ENCODE measurements at places on chromosomes 6 and 20.

- no peak overlapping the region for H3K27ac ChIP-seq
- no peaks in the 10 kb centered on the region for H3K36me3 ChIP-seq
- H3K27me3 ChIP-seq, result no peaks in the 10 kb centered on the region
- no peak for DNase-seq
These were observed 14.1 kb upstream of the TENT5A start for GRCh38 chr6:81766482-81767069.

DNA sequence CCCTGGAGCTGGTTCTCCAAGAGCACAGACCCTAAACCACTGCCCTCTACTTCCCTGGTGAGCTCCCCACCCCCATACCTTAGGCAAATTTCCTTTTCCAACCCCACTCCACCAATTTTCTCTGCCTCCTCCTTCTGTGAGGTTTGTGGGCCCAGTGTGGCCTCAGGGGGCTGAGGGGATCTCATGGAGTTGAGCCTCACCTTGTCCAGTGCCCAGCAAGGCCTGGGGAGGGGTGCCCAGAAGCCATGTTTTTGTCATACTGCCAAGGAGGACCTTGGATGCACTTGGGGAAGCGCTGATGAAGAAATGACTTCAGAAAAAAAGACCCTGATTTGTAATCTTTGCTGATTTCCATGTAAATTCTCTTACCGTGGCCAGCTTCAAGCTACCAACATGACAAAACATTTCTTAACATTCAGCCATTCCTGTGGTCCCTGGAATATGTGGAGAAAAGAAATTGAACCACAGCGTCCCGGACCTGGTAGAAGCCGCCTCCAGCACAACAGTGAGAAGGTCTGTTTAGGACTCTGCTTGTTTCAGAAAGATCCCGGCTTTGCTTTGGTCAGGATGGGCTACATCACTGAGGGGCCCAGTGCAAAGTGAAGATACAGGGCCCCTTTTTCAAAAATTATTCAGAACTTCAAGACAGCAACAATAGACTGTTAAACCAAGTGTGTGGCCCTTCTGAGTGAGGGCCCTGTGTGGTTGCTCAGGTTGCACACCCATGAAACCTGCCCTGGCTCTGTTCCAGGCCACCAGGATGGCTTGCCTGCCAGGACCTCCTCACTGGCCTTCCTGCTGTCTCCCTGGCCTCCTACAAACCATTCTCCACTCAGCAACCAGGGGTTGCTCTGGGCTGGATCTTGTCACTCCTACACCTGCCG, 52.5 kb downstream of the CHMP4B start:
- H3K4me3 ChIP-seq, result no peak overlapping the region
- no peak overlapping the region for H3K27ac ChIP-seq
- no peaks in the 10 kb centered on the region for H3K36me3 ChIP-seq

- no peaks in the 10 kb centered on the region for H3K4me1 ChIP-seq
- DNase-seq, result no peak
- H3K27me3 ChIP-seq, result no peaks in the 10 kb centered on the region
- no peak overlapping the region for H3K4me3 ChIP-seq
These were observed 179.2 kb upstream of the BMP2 start for GRCh38 chr20:6588296-6588695.

- no peaks in the 10 kb centered on the region for H3K4me1 ChIP-seq
- no peaks in the 10 kb centered on the region for H3K27me3 ChIP-seq
- H3K27ac ChIP-seq, result no peak overlapping the region
- DNase-seq, result no peak
- H3K36me3 ChIP-seq, result no peaks in the 10 kb centered on the region
These were observed 105.2 kb upstream of the CARMIL1 start for GRCh38 chr6:25173951-25174474.

DNA sequence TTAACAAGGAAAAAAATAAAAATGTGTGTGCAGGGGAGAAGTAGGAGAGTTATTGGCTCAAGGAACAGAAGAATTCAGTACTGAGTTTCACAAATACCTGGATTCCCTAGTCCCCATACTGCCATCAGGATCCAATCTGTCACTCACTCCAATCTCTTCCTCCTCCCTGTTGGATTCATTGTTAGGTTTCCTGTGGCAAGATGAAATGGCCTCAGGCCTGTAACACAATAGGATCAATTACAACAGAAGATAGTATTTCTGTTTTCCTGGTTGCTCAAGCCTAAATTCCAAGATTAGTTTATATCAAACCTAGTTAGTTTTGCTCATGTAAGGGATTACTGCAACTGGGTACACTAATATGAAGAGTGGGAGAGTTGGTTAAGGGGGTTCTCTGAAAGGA, 24.4 kb downstream of the HCRTR2 start:
- H3K4me1 ChIP-seq, result no peaks in the 10 kb centered on the region
- H3K27me3 ChIP-seq, result no peaks in the 10 kb centered on the region
- H3K27ac ChIP-seq, result no peak overlapping the region
- no peaks in the 10 kb centered on the region for H3K36me3 ChIP-seq

Data from iPS DF 6.9 (cell line).